ENCODE measurements at places on chromosomes 5 and 9. TPM values are rescaled to one million over a fixed set of nuclear protein-coding genes. Genes with fewer than 3 reads are reported as not detected.

DNA sequence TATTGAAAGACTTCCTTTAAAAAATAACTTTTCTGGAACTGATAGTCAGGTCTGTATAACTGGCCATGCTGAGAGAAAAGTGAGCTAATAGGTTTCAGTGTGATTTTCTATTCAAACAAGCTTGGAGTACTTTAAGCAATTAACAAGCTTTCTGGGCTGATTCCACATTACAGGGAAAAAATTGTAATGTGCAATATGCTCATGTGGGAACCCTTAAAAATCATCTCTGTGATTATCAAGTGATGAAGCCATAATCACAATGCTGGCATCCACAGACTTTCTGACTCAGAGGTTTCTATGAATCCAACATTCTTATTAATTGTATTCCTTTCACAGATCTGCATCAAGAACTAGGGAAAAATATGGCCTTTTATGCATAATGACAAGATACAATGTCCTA is 212.2 kb upstream of the ACO1 start:
- no peak for DNase-seq

DNA sequence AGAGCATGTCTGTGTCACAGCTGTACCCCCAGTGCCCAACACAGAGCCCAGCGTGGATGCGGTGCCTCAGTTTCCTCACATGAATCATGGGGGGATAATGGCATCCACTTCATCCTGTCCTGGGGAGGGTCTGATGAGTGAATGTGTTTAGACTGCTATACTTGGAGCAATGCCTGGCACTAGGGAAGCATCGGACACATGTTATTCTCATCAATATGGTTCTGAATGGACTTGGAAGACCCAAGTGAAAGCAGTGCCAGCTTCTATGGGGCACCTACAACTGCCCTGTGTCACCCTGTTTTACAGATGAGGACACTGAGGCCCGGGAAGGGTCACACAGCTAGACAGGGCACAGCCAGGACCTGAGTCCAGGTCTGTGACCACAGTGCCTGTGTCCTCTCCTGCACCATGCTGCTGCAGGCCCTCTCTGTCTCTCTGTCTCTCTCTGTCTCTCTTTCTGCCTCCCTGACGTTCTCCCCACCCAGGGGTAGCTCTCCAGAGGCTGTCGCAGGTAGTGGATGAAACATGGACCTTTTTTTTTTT is 42.3 kb upstream of the NEK6 start:
- DNase-seq: no peak

Gene QSOX2
- 9.0 TPM for total RNA-seq

Gene FBP1
- total RNA-seq: 0.49 TPM

DNA sequence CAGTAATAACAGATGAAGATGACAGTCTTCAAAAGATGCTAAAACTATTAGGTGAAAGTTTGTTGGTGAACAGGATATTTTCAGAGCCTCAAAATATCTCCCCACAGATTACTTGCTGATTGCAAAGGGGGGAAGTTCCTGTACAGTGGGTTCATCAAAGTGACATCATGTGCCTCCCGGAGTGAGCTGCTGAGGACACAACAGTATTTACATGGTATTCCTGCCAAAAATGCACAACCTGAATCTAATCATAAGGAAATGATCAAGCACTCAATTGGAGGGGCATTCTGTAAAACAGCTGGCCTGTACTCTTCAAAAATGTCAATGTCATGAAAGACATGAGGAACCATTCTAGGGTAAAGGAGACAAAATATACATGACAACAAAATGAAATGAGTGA is 18.9 kb upstream of the GLIS3 start:
- DNase-seq: no peak

Gene PRRT1B
- total RNA-seq: not detected

Gene SOHLH1
- not detected for total RNA-seq

DNA sequence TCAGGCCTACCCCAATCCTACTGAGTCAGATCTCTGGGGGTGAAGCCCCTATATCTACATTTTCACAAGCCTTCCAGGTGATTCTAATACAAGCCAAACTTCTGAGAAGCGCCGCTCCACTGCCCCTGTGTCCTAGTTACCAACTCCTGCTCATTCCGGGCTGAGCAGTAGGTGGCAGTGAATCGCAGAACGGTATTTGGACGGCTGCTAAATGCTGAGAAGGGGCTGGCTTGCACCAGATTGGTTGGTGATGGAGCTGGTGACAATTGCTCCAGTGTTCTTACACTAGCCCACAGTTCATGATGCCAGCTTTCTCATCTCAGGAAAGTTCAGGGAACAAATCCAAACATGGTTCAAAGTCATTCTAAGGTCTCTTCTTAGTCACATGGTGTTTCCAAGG is 31.1 kb upstream of the FGF1 start:
- peak; percentile 81 for DNase-seq

Gene CDH12
- not detected for total RNA-seq

DNA sequence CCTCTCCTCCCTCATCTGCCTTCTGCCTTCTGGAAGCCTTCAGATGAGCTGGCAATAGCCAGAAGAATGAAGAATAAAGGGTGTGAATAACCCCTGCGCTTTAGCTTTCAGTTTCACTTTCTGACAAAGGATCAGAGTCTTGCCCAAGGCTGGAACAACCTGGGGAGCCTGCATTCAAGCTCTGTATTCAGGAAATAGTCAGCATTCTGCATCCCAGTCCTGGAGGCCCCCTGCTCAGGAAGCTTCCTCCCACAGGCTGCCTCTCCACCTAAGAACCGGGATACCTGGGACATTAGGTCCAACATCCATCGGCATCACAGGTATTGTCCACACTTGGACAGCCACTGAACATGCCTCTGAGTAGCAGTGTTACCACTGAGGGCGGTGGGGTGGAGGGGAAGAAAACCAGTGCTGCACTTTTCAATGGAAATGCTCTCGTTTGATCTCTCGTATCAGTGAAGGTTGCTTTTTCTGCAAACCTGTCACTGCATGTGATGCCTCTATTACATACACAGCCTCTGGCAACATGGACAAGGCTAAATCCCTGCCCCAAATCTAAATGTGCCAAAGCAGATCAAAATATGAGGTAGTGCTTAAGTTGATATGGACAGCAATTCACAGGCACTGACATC is 39.8 kb upstream of the ACO1 start:
- DNase-seq: no peak

DNA sequence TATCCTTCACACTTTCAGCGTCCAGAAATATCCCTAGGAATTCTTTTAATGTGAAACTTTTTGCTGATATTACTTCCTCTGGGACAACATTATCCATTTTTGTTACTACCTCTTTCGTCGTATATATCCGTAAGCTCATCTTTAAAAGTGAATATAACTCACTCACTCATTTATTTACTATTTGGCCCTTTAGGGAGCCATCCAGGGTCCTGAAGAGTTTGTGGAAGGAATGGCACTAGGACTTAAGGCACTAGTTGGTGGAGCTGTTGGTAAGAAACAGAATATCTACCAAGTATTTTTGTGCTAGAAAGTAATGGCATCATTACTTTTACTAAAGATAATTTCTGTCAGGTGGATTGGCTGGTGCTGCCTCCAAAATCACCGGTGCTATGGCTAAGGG is 192.7 kb downstream of the VPS13A start:
- no peak for DNase-seq

DNA sequence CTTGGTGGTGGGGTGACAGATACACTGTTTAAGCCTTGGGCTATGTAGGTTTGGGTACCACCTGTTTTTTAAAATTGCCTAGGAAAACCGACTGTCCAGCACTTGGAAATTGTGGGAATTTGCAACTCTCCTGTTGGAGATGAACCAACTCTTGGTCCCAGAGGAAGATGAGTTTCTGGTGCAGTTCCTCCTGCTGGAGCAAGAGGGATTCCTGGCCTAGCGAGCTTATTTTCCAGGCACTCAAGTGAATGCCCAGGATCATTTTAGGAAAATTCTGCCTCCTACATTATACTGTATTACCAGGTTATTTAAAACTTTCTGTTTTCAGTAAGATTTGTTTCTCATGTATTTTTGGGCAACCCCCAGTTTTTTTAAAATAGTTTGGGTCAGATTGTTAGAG is 33.7 kb downstream of the AP3S1 start:
- DNase-seq: no peak

Gene KCNN2
- not detected for total RNA-seq

Gene IFNA2
- not detected for total RNA-seq

Gene IL9
- not detected for total RNA-seq

DNA sequence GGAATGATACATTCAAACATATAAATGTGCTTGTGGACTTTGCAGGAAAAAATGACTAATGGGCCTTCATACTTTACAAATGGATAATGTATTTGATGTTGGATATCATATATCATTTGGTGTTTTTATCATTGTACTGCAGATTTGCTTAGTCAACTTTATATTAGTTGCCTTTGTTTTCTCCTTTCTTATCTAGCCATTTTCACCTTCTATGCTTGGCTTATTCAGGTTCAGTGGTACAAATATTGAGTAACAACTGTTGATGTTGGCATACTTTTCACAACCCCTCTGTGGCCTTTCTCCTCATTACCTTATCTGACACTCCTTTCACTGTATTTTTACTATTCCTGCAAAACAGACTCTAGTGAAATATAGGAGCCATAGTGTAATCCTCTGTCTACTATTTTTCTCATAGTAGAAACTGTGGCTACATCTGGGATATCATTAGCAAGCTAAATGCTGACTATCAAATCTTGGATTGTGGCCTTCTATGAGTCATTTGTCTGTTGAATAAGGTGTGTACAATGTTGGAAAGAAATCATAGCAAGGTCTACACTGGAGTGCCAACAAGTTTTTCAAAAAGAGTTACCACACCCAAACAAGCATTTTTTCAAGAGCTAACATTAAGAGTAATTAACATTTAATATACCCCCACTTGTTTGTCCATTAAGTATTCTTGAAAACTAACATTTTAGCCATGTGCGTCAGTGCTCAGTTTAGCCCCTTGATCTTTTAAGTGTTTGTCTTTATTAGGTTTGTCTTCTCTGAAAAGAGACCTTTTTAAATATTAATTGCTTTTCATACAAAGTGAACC is 330.1 kb downstream of the ADGRV1 start:
- no peak for DNase-seq

DNA sequence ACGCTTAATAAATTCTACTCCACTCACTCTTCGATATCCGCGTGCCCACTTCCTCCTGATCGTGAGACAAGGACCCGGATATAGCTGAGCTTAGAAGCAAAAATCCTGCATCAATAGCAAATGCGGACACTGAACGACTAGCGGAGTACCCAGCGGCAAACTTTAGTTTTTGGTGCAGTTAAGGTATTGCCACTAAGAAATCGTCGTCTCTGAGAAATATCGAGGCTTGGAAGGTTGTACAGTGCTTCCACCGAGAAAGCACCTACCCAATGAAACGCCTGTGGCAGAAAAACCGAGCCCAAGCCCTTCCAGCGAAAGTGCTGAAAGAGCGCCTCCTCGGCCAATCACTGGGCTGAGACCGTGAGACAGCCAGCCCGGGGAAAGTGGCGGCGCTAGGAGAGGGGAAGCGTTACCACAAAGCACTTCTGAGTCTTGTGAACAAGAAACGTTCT is 32.2 kb downstream of the ANXA2R start:
- no peak for DNase-seq

Gene PCDHGC4
- not detected for total RNA-seq

- DNase-seq: no peak
Observed at GRCh38 chr5:168869615-168870227, 290.6 kb upstream of the PANK3 start.

- DNase-seq: peak; percentile 28
Observed at GRCh38 chr9:127049044-127049443, 73.4 kb downstream of the ANGPTL2 start.

- DNase-seq: no peak
Observed at GRCh38 chr5:5638211-5638610, 215.7 kb downstream of the ICE1 start.

Gene LRRC19
- not detected for total RNA-seq

- DNase-seq: no peak
Observed at GRCh38 chr9:14293801-14294200, 20.1 kb downstream of the NFIB start.

Gene ELOVL7
- 37.3 TPM for total RNA-seq

- no peak for DNase-seq
Observed at GRCh38 chr5:125603321-125603720, 819.9 kb upstream of the GRAMD2B start.

DNA sequence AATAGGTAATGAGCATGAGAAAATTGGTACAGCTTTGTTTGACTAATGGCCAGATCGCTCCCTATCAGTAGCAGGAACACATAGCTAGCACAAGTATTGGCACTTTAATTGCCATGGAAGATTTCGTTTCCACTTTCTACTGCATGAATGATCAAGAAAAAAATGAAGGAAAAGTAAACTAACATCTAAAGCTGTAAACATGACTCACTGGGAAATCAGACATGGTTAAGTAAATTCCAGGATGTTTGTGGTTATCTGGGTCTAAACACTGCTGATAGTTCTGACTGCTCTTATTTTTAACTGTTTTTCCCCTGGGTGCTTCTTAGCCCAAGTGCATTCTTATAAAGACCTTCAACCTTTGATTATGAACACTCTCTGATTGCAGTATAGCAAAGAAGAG is 388.9 kb downstream of the NR2F1-AS1 start:
- no peak for DNase-seq

Gene GMCL2
- 0.03 TPM for total RNA-seq

DNA sequence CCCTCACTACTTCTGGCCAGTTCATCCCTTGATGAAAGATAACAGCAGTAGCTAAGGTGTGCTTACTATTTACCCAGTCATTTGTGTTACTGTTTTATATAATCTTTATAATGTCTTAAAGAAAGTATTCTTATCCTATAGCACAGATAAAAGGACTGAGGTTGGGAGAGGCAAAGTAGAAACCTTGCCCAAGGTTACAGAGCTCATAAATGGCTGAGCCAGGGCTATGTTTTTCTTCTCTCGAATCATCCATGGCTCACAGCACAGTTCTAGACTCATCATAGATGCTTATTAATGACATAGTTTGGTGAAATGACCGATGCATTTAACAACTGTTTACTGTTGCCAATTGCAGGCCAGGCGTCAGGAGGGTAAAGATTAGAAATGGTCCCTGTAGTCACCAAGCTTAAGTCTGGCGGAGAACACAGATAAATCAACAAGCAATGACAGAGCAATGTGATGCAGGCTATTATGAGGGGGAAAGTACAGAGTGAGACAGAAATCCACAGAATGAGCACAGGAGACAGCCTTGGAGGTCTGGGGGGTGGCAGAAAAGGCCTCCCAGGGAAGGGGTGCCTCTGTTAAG is 65.6 kb upstream of the ZNF622 start:
- no peak for DNase-seq

DNA sequence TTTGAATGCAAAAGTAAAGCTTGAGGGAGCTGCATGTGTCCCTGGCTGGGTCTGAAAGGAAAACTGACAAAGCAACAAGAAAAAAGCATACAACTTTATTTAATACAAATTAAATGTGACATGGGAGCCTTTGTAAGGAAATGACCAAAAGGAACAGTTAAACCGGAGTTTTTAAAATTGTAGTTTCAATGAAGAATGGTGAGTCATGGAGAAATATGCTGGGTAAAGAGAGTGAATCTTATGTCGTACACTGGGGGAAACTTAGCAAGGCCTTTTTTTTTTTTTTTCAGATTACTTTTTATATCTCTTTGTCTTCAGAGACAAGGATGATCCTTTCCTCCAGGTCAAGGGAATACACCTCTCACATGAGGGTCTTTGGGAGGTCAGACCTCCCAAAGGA is 50.1 kb upstream of the FBXL17 start:
- DNase-seq: no peak

Measured in G401 (cell line).